ENCODE measurements at places on chromosomes 7 and 10. TPM values are rescaled to one million over a fixed set of nuclear protein-coding genes. Genes with fewer than 3 reads are reported as not detected.

The MALRD1 gene
- not detected for total RNA-seq

The NYAP1 gene
- 1.1 TPM for total RNA-seq

The FAM24B gene
- total RNA-seq, result 16.3 TPM

The MUC12 gene
- 15.5 TPM for total RNA-seq

The CSTF2T gene
- 17.7 TPM for total RNA-seq

The ADCYAP1R1 gene
- total RNA-seq, result 0.13 TPM

The PPP1R3C gene
- 16.8 TPM for total RNA-seq

The GNAI1 gene
- 39.2 TPM for total RNA-seq

The SLC29A3 gene
- total RNA-seq, result 15.7 TPM

The PDE1C gene
- total RNA-seq, result 7.1 TPM

The IFIT1B gene
- total RNA-seq, result not detected

The SPDYE8 gene
- not detected for total RNA-seq

The NPC1L1 gene
- 0.06 TPM for total RNA-seq

The BAMBI gene
- 18.9 TPM for total RNA-seq

The CRYGN gene
- not detected for total RNA-seq

The RELN gene
- total RNA-seq, result 0.03 TPM

The NRP1 gene
- total RNA-seq, result 109 TPM
